ENCODE measurements at places on chromosomes 2 and 18.

DNA sequence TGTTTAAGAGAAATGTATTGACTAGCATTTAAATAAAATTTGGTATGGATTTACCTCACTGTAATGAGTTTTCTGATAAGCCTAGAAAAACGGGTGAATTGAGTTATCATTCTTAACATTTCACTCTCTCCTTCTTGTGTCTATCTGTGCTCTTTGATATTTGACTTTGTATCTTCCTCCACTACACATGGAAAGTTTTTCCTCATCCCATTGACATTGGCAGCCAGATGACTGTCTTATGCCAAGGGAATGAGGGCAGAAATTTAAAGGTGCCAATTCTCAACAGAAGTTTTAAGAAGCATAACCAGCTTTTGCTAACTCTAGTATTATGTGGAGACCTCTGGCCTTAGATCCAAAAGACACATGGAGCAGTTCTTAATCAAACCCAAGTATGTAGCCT lies 376.6 kb downstream of the DSEL start:
- no peak for DNase-seq

- DNase-seq, result no peak
These were observed 19.6 kb downstream of the UGP2 start for GRCh38 chr2:63861220-63861822.

- no peak for DNase-seq
These were observed 348.4 kb upstream of the REG3G start for GRCh38 chr2:78676921-78677696.

- DNase-seq, result no peak
These were observed 91.0 kb downstream of the VWA3B start for GRCh38 chr2:98177986-98178385.

DNA sequence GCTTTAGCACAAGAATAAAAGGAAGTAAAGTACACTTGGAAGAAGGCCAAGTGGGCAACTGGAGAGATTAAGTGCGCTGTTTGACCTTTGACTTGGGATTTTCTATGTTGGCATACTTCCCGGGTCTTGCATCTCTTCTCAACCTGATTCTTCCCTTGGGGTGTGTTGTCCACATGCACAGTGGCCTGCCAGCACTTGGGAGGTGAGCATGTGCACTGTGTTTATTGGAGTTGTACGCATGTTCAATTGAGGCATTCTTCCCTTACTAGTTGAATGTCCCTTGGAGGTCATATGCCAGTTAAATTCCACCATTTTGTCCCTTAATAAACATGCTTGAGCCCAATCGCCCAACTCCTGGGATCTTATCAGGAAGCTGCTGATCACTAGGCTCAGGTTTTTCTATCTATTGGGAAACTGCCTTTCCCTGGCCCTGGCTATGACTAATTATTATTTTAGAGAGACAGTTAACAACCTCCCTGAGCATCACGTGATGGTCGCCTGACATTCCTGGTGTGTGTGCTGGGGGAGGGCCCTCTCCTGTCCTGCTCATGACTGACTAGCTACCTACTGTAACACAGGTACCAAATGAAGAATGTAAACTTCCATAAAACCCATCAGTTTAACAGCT lies 62.5 kb upstream of the RAPGEF4 start:
- DNase-seq, result no peak

DNA sequence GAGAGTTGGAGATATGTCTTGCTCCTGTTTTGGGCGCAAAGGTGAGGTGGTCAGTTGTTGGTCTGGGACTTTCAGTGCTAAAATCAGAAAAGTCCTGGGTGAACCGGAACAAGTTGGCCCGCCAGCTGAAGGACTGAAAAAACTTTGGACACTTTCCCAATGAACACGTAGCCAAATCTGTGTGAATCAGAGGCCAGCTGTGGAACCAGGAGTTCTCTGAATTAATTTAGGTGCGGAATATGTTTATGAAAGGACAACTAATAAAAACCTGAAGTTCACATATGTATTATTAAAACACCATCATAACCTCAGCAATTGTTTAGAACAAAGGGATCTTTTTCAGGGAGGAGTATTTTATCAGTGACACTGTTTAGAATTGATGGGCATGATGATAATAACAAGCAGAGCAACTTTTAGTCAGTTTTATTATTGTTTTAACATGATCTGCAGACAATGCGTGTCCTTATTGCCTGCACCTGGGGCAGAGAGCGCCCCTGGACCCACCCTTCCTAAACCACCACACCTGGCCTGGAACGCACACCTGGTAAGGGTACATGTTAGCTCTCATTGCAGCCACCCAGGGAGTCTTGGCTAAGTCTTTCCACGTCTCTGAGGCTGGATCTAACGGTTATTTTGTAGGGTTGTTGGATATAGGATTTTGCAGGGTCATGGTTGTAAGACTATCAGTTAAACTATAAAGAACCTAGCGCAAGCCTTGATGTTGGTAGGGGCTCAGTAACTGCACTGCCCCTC lies 9.9 kb upstream of the ODC1 start:
- no peak for DNase-seq

DNA sequence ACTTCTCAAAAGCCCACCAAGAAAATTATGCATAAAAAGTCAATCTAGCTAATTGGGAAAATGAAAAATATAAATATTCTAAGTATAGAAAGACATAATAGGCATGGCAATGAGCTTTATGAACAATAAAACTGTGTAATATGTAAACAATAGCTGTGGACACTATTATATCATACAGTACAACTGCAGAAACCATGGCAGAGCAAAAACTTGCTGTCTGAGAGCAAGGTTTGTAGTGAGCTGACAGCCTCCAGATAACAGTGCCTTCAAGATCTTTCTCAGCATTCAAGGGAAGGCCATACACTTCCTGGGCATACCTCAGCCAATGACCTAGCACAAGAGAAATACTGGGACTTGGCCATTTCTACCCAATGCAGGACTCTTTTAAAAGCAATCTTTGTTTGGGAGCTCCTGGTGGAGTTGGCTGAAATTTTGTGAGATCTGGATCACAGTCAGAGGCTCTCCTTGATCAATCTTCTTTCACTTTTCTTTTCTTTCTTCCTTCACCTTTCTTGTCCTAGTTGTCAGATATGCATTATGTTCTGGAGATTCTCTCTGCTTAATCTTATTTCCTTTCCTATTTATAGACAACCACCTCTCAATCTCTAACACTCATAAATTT lies 427.2 kb upstream of the UBE2E3 start:
- DNase-seq, result no peak

- DNase-seq, result no peak
These were observed 7.8 kb downstream of the SCYGR2 start for GRCh38 chr2:227606476-227606875.

DNA sequence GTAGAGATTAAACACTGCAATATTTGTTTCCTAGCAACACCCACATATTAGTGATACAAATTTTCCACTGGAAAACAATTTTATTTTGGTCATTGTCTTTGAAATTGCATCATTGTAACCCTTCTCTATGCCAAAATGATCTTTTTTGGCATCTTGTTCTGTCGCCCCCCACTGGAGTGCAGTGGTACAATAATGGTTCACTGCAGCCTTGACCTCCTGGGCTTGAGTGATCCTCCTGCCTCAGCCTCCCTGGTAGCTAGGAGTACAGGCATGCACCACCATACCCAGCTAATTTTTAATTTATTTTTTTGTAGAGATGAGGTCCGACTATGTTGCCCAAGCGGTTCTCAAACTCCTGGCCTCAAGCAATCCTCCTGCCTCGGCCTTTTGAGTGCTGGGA lies 117.4 kb downstream of the PIK3C3 start:
- no peak for DNase-seq

DNA sequence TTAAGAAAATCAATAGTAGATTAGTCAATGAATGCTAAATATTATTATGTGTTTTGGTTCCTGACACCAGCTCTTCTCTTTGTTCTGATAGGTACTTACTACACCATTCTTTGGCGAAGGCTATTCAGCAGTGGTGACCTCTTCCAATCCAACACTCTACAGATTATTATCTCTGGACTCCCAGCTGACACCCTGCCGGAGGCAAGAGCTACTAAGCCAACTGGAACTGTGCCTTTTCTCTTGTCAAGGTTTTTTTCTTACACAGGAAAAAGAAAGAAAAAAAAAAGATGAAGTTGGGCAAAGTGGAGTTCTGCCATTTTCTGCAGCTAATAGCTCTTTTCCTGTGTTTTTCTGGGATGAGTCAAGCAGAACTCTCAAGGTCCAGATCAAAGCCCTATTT lies 11.7 kb downstream of the CDH7 start:
- no peak for DNase-seq

DNA sequence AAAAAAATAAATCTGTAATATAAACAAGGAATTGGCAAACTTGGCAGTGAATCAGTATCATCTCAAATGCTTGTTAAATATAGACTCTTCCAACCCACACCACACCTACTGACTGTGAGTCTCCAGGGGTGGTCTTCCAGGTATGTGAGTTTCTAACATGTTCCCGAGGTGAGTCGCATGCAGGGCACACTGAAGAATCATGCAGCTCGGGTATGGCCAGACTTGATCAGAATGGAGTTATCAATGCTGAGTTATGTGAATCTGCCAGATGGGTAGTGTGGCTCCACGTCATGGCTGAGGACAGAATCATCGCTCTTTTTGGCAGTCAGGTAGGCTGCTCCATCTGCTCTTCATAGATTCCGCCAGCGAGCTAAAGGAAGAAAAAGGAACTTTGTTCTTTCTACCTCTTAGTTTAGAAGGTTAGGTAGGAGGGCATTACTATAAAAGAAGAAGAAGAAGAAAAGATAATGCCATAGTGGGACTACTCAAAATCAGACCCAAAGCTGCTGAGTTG lies 1279.7 kb upstream of the ZEB2 start:
- DNase-seq, result no peak

GRCh38 chr2:123808243-123808642 lies 216.8 kb upstream of the CNTNAP5 start:
- DNase-seq, result no peak

- no peak for DNase-seq
These were observed 4.5 kb upstream of the RMDN2 start for GRCh38 chr2:37920570-37920969.

- DNase-seq, result no peak
These were observed 1102.2 kb upstream of the GYPC start for GRCh38 chr2:125553768-125554167.

DNA sequence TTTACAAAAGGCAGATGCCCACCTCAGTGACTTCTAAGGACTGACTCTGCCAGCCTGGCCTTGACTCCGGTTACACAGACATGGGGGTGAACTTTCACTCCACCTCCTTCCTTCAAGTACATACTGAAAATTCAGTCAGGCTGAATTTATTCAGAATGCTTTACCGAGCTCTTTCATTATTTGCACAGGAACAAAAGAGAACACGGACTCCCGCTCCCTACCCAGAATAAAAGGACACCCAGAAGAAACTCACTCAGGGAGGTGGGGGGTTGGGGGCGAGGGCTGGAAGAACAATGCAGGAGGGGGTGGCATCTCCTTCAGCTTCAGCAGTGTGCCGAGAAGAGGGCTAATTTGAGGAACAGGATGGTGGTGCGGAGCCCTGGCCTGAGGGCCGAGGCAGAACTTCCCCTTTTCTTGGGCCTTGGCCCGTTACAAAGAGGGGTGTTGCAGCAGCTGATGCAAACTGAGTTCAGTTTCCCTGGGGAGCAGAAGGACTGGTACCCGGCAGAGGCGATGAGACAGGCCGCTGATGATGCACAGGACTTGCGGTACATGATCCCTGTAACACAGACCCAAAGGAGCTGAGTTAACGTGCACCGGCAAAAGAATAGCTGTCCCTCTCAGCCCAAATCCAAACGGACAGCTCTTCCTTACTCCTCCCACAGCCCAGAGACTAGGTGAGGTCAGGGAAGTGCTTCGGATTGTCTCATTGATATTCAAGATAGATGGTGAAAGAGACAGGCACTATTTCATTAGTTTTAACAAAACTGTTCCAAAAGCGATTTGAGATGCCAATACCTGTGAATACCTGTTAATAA lies 24.1 kb downstream of the LYPD1 start:
- no peak for DNase-seq

DNA sequence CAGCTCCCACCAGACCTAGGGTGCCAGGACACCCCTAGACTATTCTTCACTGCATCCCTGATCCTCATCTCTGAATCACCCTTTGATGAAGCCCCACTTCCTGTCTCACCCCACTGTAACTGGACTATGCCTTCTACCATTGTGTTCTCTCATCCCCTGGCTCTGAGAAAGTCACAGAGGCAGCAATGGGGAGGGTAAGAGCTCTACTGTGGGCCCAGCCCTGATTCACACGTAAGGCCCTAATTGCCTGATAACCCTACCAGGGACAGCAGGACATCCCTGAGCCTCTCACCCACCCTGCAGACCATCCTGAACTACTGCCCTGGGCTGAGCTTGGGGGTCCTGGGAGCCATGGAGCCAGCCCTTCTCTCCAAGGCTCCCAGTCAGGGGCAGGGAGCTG lies 1.5 kb upstream of the PROM2 start:
- no peak for DNase-seq

GRCh38 chr2:72008608-72009007 lies 139.1 kb downstream of the CYP26B1 start:
- DNase-seq, result no peak

DNA sequence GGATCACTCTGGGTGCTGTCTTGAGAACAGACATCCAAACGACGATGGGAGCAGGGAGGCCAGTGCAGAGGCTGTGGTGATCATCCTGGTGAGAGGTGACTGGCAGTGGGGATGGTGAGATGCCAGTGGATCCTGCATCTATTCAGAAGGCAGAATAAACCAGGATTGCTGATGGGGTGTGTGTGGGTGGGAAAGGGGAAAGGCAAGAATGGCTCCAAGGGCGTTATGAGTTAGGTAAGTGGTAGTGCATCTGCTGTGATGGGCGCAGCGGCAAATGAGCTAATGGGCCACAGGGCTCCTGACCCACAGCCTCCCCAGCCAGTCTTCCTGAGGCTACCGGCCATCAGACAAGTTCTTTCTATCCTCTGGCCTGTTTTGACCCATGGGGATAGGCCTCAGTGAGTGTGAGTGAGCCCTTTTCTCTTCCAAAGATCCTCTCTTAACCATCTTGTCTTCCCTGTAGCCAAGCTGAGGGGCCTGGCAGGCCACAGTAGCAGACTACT lies 29.6 kb downstream of the SERTAD2 start:
- no peak for DNase-seq

GRCh38 chr2:37500031-37500430 lies 155.6 kb downstream of the QPCT start:
- no peak for DNase-seq

DNA sequence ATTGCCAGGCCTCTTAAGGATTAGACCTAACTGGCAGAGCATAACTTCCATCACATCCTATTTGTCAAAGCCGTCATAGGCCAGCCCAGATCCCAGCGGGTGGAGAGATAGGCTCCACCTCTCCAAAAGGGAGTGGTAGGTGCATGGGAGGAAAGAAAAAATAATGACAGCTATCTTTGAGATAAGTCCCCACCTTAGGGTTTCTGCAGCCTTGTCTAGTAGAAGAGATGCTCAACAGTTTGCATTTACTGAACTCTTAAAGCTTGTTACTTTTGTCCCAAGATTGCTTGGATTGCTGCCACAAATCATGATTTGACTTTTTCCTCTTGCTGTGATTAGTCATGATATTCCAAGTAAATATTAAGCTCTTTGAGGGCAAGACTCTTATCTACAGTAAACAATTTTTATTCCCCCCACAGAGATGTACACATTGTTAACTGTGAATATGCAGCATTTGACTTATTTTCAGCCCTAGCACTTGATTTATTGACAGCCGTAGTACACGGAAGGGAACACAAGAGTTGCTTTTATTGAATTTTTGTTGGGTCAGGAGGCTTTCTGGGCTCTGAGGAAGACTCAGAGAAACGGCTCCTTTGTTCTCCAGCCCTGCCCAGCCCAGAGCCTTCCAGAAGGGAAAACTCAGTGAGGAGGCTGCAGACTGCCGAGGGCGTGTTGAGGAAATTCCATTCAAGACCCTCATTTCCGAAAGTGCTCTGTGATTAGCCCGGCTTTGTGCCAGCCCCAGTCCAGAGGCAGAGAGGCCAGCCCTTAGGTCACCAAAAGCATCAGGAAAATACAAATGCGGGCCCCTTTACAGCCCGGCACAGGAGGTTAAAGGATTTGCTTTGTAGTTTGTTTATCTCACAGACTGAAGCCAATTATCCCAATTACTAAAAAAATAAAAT lies 75.5 kb upstream of the ZNF532 start:
- DNase-seq, result no peak

Data from NCI-H774 (cell line).